ENCODE measurements at places on chromosomes 5 and 9.

DNA sequence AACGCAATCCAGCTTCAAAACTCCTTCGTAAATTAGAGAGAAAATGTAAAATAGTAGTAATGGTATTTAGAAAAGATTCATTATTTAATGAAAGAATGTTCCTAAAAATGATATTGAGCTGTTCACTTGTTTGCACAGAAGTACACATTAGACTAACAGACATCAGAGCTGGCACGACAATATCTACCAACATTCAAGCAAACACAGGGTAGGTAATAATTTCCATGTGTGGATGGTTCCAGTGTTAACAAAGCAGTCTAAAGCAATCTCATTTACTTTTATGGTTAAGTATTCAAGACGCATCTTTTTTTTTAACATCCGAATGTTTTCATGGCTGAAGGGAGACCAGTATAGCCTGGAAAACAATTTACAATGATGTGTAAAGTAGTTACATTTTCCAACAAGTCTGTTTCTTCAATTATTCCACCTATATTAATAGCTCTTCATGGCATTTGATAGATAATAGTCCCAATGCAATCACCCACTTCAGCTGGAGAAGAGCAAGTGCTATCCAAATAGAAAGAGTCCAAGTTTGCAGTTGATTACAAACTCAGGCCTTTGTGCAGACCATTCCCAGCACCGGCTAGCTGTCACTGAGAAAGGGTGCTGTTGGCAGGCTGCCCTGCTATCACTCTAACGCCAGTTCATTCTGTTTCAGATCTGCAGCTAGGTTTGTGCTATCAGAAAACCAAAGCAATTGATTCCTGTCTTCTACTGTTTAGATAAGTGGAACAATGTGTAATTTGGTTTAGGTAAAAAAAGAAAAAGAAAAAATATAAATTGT is 458.8 kb downstream of the DTWD2 start:
- no peak overlapping the region for H3K27ac ChIP-seq
- no peaks in the 10 kb centered on the region for H3K27me3 ChIP-seq
- H3K36me3 ChIP-seq = no peaks in the 10 kb centered on the region
- no peak overlapping the region for H3K4me3 ChIP-seq
- peaks cover 13% of the 10 kb centered on the region for H3K4me1 ChIP-seq
- no peak for DNase-seq

DNA sequence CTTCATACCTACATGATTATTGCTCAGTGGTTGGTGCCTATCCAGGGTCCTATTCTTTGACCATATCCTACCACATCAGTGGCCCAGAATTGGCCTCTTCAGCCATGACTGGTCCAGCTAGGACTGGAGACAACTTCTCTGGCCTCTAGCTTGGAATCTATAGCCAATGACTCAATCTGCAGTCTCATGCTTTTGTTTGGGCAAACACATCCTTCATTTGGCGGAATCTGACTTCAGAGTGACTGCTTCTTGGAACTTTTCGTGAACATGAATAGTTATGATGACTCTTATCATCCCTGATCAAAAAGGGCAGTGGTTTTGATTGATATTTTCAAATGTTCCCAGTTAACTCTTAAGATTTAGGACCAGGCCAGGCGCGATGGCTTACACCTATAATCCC is 134.1 kb downstream of the PAPPA start:
- no peak for DNase-seq
- no peaks in the 10 kb centered on the region for H3K27me3 ChIP-seq
- no peak overlapping the region for H3K4me3 ChIP-seq
- no peak overlapping the region for H3K27ac ChIP-seq
- H3K36me3 ChIP-seq = no peaks in the 10 kb centered on the region
- peaks cover 12% of the 10 kb centered on the region for H3K4me1 ChIP-seq

DNA sequence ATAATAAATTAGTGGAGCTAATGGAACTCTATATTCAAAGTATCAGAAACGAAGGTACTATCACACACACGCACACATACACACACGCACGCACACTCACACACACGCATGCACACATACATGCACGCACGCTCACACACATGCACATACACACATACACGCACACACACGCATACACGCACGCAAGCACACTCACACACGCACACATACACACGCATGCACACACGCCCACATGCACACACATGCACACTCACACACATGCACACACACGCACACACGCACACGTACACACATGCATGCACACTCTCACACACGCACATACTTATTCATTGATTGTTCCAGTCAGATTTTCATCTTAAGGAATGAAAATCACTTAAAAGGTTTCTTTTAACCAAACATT is 69.8 kb upstream of the ICE1 start:
- H3K4me3 ChIP-seq = no peak overlapping the region
- no peak overlapping the region for H3K27ac ChIP-seq
- peaks cover under 1% of the 10 kb centered on the region for H3K27me3 ChIP-seq
- no peak for DNase-seq

- no peak overlapping the region for H3K4me3 ChIP-seq
- DNase-seq = no peak
- no peaks in the 10 kb centered on the region for H3K4me1 ChIP-seq
- H3K27ac ChIP-seq = no peak overlapping the region
These were observed 101.0 kb upstream of the TAS2R1 start for GRCh38 chr5:9731159-9731558.

DNA sequence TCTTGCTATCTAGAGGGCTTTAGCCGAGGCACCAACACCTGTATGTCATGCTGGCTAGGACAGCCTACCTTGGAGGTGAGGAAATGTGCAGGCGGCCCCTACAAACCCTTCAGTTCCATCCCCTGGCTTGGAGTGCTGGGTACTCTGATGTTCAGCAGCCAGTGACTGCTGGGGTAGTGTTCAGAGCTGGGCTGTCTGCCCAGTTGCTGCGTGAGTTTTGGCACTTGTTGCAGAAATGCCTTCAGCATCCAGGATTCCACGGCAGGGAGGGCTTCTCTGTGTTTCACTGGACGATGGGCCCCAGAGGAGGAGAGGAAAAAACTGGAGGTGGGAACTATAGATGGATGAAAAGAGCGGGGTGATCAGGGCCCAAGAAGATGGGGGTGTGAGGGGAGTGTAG is 10.4 kb downstream of the SWI5 start:
- H3K36me3 ChIP-seq = peaks cover 9% of the 10 kb centered on the region
- H3K4me1 ChIP-seq = peaks cover 6% of the 10 kb centered on the region
- peaks cover 2% of the 10 kb centered on the region for H3K27me3 ChIP-seq
- H3K4me3 ChIP-seq = no peak overlapping the region
- no peak overlapping the region for H3K27ac ChIP-seq

- H3K4me3 ChIP-seq = no peak overlapping the region
- peaks cover 2% of the 10 kb centered on the region for H3K27me3 ChIP-seq
- H3K27ac ChIP-seq = no peak overlapping the region
These were observed 7.3 kb upstream of the RAI14 start for GRCh38 chr5:34648840-34649158.

DNA sequence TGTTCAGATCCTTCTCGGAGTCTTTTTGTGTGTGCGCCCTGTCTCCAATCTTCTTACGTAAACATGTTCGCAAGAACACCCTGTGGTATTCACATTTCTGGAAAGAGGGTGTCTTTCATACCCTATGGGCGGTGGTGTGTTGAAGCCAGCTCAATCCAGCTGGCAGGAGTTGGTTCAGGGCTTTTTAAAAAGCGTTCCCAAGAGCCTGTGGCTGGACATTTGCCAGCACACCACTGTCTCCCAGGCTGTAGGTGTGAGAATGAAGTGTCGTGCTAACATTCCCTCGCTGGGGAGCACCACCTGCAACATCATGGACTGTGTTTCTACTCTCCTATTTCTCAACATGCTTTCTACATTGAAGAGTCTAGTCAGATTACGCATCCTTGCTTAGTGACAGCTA is 51.7 kb downstream of the S1PR3 start:
- H3K27me3 ChIP-seq = no peaks in the 10 kb centered on the region
- H3K4me1 ChIP-seq = no peaks in the 10 kb centered on the region
- H3K4me3 ChIP-seq = no peak overlapping the region
- H3K36me3 ChIP-seq = no peaks in the 10 kb centered on the region

DNA sequence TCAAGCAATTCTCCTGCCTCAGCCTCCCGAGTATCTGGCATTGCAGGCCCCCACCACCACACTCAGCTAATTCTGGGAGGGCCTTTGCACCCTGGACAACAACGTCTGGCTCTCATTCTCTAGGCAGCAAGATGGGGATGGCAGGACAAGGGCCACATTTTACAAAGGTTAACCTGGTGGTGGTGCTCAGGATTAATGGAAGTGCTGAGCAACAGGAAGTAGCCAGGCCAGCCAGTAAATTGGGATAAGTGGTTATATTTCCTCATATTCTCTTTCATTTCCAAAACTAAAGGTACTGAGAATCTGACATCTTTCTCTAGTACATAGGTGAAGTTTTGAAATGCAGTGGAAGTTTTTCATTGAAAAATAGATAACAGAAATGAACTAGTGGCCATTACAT is 24.7 kb upstream of the ASPN start:
- no peak for DNase-seq
- no peaks in the 10 kb centered on the region for H3K27me3 ChIP-seq
- H3K27ac ChIP-seq = peak overlapping the region; percentile 61
- H3K4me3 ChIP-seq = no peak overlapping the region
- peaks cover 24% of the 10 kb centered on the region for H3K4me1 ChIP-seq
- no peaks in the 10 kb centered on the region for H3K36me3 ChIP-seq

DNA sequence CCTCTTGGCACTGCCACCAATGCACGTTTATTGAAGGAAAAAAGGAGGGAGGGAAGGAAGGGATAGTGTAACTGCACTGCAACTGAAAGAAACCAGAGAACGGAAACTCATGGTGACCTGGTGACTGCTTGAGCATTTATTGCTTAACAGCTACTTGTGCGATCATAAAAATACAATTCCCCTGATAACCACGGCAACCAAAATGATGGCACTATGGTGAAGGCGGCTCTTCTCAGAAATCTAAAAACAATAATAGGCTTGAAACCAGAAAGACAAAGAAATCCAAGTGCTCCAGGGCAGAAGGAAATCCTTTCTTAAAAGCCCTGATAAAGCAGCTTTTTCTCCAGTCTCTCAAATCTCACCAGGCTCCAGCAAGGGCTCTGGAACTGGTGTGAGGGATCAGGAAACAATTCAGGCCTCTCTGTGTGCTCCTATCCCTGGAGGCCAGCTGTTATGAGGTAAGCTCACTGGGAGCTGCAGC is 1.9 kb downstream of the FBXO10 start:
- H3K36me3 ChIP-seq = no peaks in the 10 kb centered on the region
- H3K27me3 ChIP-seq = peaks cover 3% of the 10 kb centered on the region
- peak overlapping the region; percentile 97 for H3K27ac ChIP-seq
- peaks cover 30% of the 10 kb centered on the region for H3K4me1 ChIP-seq

DNA sequence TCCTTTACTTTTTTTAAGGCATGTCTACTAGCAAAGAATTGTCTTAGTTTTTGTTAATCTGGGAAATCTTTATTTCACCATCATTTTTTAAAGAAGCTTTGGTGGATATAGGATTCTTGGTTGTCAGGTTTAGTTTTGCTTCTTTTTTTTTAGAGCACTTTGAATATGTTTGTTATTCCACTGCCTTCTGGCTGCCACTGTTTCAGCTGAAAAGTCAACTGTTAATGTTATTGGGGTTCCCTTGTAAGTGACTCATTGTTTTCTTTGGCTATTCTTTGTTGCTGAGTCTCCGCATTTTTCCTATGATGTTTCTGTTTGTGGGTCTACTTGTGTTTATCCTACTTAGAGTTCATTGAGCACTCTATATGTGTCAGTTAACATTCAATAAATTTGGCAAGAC is 44.4 kb downstream of the PHAX start:
- no peak overlapping the region for H3K4me3 ChIP-seq
- H3K27me3 ChIP-seq = no peaks in the 10 kb centered on the region
- H3K36me3 ChIP-seq = no peaks in the 10 kb centered on the region
- no peaks in the 10 kb centered on the region for H3K4me1 ChIP-seq
- no peak overlapping the region for H3K27ac ChIP-seq

- DNase-seq = peak; percentile 52
- peaks cover 9% of the 10 kb centered on the region for H3K36me3 ChIP-seq
- peaks cover 23% of the 10 kb centered on the region for H3K4me1 ChIP-seq
- peak overlapping the region; percentile 99 for H3K4me3 ChIP-seq
- H3K27me3 ChIP-seq = peaks cover 12% of the 10 kb centered on the region
These were observed 530 bp downstream of the TMEFF1 start for GRCh38 chr9:100473276-100474081.
